ENCODE measurements at places on chromosomes 12 and 14.

DNA sequence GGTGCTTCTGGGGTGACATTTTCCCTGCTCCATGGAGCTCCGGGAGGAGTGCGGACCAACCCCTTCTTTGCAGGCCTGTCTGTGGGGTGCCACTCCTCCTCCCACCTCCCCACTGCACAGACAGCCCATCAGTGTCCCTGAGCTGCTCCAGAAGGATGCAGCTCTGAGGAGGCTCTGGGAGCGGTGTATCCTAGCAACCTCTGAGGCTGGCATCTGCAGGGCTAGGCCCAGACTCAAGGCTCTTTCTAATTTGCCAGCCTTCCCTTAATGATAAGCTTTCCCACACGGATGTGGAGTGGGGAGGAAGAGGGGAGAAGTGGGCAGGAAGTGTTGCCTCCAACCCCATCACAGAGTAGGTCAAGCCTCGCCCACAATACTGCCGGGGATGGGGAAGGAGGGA is 59.7 kb downstream of the CALM1 start:
- no peak for DNase-seq

DNA sequence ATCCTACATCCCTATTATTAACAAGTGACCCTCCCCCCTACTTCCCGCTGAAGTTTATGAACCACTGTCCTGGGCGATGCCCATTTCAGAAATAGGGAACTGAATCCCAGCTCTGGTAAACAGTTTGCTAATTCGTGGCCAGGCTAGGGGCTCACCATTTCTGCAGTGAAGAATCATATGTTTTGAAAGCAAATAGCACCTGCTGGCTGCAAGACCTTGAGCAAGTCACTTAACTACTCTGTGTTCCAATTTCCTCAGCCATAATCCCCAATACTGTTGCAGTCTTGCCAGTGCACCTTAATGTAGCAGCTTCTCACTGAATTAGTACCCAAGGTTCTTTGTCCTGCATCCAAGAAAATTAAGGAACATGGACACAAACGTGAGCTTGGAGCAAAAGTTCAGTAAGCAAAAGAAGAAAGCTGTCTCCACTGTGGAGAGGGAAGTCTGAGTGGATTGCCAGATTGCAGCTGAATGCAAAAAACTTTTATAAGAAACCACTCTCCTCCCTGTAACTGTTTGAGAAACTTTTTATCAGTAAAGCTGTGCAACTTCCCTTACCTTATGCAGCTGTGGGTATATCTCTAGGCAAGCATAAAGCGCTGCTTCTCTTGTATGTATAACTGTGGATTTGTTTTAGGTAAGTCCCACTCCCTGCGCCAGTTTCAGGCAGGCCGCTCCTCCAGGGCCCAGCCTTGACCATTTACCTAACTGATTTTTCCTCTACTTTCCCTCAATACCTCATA is 824 bp downstream of the OAS1 start:
- DNase-seq = no peak

- DNase-seq = no peak
Observed at GRCh38 chr14:81686512-81686911, 152.9 kb upstream of the SEL1L start.

GRCh38 chr12:29741342-29742241 is 42.1 kb downstream of the TMTC1 start:
- no peak for DNase-seq

- no peak for DNase-seq
Observed at GRCh38 chr12:62655666-62656151, 189.1 kb downstream of the MON2 start.

DNA sequence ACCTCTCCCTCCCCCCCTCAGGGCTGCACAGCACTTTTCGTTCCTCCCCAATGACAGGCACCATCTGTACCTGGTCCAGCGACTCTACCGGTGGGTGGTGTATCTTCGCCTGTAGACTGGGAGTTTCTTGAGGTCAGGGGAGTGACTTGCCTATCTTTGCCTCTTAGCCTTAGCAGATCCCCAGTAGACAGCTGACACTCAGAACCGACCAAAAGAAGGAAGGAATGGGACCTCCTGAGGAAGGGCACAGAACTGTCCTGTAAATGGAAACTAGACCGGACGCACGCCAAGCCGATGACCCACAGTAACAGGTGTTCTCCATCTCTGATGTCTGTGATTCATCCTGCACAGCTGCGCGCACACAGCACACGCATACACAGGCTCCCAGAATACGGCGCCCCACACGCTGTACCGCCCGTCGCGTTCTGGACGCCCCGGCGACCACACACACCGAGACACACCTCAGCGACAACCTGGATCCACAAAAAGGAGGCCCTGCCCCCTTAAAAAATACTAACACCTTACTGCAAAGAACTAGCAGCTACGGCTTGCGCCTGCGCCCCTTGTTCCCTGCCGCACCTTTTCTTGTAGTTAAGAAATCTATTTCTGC is 673 bp upstream of the TTC9 start:
- peak; percentile 28 for DNase-seq

DNA sequence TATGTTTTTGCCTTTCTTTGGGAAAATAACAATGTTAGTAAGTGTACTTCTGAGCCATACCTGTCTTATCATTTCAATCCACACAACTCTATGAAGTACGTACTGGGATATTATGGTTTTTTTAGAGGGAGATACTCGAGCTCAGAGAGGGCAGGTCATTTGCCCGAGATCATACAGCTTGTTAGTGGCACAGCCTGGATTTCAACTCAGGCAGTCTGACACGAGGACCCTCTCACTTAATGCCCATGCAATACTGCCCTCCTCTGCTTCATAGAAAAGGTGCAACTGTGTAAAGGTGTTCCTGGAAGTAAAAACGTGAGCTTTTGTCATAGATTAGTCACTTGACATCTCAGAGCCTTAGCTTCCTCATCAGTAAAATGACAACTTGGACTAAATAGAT is 128.0 kb downstream of the NDUFA12 start:
- no peak for DNase-seq

DNA sequence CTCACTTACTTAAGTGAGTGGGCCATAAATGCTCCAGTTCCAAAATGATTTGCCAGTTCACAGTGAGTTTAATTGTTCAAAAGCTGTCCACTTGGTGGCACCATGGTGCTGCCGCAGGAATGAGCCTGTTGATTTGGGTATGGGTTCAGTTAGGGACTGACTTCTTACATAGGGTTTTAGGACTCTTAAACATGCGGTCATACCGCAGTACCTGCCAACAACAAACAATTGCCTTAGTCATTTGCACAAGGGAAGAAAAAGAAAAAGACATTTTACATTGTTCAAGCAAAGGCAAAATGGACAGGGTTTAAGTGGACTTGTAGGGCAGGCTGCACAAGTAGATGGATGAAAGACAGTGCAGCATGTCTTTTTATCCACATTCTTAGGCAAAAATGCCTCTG is 80.0 kb upstream of the DBX2 start:
- DNase-seq = no peak

GRCh38 chr12:99658671-99659349 is 11.3 kb downstream of the GARIN6 start:
- no peak for DNase-seq

- DNase-seq = peak; percentile 33
Observed at GRCh38 chr12:8065991-8066594, at the start of gene C3AR1. Gene C3AR1 (minus strand): TSS chr12:8066359. CDS start chr12:8060185, 6,174 bp downstream.

DNA sequence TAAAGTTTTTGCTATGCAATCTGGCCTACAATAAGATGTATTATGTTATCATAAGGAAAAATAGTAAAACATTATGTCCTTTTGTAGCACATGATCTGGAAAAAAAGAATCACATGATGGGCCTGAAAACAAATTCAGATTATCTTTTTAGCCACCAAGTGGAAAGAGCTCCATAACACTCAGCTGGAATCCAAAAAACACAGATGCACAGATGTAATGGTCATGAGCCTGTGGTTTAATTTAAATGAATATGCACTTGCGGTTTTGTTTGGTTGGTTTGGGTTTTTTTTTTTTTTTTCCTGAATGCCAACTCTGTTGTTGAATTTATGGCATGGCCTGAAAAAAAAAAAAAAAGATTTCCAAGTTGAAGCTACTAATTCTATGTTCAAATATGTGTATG is 4.1 kb downstream of the KCNC2 start:
- no peak for DNase-seq

DNA sequence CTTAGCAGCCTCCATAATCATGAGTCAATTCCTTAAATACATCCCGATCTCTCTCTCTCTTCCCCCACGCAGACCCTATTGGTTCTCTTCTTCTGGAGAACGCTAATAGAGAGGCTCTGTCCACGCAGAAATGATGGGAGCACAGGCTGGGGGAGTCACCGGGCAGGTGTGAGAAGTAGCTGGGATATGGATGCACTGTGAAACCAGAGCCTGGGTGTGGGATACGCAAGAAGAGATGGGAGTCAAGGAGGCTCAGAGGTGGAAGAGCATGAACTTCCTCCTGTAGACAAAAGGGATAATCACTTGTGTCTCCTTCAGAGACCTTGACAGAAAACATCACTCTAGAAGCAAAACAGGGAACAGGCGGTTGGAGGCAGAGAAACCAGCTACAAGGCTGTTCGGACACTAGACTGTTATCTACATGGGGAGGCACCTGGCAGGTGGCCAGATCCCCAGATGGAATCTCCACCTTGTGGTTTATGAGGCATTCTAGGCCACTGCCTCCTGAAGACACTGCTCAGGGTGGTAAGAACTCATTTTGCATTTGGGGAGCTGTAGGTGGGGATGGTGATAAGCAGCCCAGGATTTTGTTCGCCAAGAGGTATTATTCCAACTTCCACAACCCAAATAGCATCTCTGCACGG is 7.2 kb upstream of the SELPLG start:
- DNase-seq = no peak

DNA sequence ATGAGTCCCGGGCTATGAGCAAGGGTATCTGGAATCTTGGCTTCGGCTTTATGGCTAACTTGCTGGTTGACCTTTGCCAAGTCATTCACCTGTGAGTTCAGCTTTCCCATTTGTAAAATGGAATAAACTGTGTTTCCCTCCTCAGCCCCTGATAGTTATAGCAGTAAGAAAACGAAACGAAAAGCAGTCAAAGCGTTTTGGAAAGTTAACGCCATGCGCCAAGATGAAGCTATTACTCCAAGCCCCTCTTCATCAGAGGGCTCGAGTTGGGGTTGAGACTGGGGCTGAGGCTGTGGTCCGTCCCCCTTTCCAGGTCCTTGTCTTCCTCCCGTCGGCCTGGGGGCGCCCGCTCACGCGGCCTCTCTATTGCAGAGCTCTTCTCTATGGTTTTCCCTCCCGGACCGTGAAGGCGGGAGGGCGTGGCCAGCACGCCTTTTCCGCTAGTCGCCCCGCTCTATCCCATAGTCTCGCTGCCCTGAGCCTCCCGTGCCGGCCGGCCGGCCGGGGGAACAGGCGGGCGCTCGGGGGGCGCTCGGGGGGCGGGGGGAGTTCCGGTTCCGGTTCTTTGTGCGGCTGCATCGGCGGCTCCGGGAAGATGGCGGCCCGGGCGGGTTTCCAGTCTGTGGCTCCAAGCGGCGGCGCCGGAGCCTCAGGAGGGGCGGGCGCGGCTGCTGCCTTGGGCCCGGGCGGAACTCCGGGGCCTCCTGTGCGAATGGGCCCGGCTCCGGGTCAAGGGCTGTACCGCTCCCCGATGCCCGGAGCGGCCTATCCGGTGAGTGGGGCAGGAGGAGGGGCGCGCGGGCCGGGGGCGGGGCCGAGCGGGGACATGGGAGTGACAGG is at the start of gene SMARCD1:
TSS of gene SMARCD1 (plus strand) at position 568 of the 840 bp plus-strand sequence. CDS start at position 596, 28 bp downstream.
- peak; percentile 83 for DNase-seq

DNA sequence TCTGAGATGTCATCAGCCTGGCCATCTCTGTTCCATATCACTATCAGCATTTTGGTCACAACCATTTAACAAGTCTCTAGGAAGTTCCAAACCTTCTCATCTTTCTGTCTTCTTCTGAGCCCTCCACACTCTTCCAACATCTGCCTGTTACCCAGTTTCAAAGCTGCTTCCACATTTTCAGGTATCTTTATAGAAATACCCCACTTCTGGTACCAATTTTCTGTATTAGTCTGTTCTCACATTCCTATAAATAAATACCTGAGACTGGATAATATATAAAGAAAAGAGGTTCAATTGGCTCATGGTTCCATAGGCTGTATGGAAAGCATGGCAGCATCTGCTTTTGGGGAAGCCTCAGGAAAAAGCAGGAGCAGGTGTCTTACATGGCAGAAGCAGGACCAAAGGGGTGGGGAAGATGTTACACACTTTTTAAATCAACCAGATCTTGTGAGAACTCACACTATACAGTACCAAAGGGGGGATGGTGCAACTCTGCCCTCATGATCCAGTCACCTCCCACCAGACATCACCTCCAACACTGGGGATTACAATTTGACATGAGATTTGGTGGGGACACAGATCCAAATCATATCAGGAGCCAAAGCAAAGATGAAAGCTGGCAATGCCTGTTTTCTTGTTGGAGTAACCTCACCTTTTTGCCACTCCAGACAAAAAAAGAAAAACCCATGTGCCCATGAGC is 37.4 kb downstream of the CREBL2 start:
- DNase-seq = no peak

DNA sequence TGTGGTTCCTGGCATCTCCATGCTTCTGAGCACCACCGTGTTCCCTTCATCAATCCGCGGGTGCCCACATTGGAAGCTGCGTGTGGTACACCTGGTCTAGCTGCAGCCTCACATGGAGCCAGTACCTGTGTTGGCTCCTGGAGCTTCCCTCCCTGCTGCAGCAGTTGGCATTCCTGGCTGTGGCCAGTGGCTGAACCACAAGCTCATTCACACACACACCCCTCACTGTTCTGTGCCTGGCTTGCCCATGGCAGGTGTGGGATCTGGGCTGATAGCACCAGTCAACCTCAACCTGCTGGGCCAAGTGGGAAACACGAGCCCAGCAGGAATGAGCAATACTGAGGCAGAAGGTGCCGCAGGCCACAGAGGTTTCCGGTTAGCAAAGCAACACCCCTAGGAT is 256.2 kb upstream of the LRFN5 start:
- DNase-seq = no peak

- no peak for DNase-seq
Observed at GRCh38 chr12:71517145-71517846, 77.7 kb downstream of the LGR5 start.

GRCh38 chr14:104267895-104268294 is 129.5 kb downstream of the KIF26A start:
- DNase-seq = no peak

- DNase-seq = peak; percentile 30
Observed at GRCh38 chr12:57896434-57897201, 44.7 kb upstream of the ATP23 start.

- no peak for DNase-seq
Observed at GRCh38 chr14:53701108-53701875, 255.3 kb downstream of the BMP4 start.

DNA sequence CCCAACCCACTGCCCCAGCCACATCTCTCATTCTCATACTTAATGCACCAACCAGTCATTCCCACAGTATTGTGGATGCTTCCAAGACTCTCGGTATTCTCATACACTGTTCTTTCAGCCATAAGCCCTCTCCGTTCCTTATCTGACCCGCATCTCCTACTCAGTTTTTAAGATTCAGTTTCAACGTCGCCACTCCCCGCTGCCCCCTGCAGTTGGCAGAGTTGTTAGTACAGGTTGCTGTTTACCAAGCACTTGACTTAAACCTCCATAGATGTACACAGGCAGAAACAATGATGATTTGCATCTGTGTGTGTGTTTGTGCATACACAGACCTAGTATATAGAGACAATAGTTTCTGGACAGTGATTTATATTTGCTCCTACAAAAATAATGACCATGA is 40.2 kb downstream of the PAH start:
- DNase-seq = no peak

GRCh38 chr14:65403231-65403630 is 9.3 kb upstream of the FUT8 start:
- no peak for DNase-seq

All from activated T-cell treated with anti-CD3 and anti-CD28 coated beads, Interleukin-2, amount 50 U/mL, for 4 hours (primary cell).